GDM1 (cell line): ENCODE measurements at places on chromosomes 4 and X.

DNA sequence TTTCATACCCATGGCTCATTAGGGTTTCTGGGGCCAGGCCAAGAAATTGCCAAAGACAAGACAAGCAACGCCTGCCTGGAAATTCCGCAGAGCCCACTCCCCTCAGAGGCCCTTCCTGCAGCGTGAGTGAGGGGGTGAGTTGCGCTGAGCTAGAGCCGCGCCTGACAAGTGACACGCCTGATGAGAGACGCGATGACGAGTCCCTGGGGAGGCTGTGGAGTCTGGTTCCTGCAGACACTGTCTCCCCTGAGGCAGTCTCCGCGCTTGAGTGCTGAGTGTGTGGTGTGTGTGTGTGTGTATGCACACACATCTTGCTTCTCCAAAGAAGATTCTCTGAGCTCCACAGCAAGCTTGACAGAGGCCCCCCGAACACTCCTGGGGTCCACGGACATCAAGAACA, 269.8 kb downstream of the BCOR start:
- no peak for DNase-seq

DNA sequence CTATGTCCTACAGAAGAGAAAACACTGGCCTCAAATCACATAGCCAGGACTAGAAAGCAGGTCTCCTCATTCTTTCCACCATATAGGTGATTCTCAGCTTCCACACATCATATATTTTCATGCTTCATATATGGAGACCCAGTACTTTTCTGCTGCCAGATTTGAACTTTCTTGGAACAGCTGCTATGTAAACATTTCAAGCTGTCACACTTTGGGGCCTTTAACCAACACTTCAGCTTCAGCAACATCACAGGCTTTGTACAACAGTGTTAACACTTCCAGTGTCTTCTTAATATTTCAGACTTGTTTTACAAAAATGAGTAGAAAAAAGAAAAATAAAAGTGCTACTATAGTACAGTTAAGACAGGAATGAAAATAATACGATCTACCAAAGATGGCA, 12.6 kb downstream of the SH3RF1 start:
- DNase-seq, result no peak

DNA sequence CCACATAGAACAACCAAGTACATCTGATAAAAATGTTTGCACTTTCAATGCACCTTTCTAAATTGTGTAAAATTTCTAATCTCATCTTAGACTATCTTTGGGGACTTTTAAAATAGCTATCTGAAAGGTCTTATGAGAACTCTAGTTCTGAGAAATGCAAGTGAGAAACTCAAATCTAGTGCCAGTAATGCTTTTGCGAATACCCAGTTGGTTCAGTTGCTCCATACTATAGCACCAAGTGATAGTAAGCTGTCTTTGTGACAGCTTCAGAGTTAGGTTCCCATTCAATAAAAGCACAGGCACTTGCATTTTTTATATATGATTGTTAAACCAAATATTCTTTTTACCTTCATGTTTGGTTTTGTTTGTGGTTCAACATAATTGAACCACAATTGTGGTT, 4.5 kb upstream of the ITM2A start:
- DNase-seq, result no peak

GRCh38 chr4:107708225-107708624, 11.8 kb downstream of the PAPSS1 start:
- DNase-seq, result no peak

- no peak for DNase-seq
These were observed 1.3 kb upstream of the TET2 start for GRCh38 chr4:105145156-105145902.

DNA sequence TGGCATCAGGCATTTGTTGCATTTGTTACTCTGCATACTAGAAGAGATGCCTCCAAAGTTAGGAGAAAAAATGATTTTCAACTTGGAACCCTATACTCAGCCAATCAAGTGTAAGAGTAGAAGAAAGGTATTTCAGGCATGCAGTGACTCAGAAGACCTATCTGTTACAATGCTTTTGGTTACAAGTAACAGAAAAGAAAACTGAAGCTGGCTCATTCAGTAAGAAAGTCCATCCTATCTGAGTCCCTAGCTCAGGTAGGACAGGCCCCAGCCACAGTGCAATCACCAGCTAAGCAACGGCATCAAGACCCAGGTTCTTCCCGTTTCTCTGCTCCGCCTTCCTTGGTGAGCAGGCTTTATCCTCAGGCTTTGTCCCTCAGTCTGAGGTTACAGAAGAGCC, 23.3 kb downstream of the MECP2 start:
- no peak for DNase-seq

GRCh38 chrX:106177106-106177981, 9.2 kb downstream of the PWWP3B start:
- no peak for DNase-seq

- DNase-seq, result no peak
These were observed 260.8 kb upstream of the VCX start for GRCh38 chrX:7582191-7582590.

DNA sequence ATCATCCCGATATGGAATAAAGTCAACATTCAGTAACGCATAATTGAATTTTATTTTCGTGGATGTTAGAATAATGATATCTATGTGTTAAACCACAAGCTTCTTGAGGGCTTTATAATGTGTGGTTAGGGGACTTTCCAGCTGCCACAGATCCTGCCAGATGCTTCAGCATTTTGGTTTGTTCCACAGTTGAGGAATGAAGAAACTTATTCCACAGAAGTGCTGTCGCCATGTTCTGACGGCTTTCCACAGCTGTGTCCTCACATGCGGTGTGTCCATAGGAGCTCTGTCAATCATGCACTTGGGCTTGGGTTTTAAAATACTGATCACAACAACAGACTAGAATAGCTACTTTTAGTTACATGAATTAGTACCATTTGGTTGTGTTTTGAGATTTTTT, 411.9 kb downstream of the TRIML1 start:
- no peak for DNase-seq

GRCh38 chrX:43876680-43877079, 5.6 kb downstream of the MAOB start:
- DNase-seq, result no peak

DNA sequence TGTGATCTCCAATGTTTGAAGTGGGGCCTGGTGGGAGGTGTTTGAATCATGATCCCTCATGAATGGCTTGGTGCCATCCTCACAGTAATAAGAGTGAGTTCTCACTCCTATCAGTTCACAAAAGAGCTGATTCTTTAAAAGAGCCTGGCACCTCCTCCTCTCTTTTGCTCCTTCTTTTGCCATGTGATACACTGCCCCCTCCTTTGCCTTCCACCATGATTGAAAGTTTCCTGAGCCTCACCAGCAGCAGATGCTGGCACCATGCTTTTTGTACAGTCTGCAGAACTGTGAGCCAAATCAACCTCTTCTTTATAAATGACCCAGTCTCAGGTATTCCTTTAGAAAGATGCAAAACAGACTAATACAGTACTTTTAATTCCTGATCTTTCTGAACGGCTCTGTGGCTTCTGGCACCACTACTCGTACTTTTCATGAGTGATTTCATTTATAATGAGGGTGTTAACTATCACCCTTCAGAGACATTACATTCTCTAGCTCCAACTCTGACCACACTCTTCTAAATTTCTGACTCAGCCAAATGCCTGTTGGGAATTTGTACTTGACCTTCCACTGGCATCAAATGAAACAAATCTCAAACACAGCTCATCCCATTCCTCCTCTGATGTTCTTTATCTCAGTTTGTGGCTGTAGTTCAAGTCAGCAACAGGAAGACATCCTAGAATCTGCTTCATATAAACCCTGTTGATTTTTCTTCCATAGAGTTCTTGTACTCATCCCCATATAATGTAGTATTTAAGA, 4.2 kb downstream of the UFSP2 start:
- no peak for DNase-seq

GRCh38 chr4:15702941-15703403, at the start of gene BST1:
BST1 (plus strand) TSS chr4:15703065; CDS start chr4:15703145, 80 bp downstream.
- DNase-seq, result no peak

DNA sequence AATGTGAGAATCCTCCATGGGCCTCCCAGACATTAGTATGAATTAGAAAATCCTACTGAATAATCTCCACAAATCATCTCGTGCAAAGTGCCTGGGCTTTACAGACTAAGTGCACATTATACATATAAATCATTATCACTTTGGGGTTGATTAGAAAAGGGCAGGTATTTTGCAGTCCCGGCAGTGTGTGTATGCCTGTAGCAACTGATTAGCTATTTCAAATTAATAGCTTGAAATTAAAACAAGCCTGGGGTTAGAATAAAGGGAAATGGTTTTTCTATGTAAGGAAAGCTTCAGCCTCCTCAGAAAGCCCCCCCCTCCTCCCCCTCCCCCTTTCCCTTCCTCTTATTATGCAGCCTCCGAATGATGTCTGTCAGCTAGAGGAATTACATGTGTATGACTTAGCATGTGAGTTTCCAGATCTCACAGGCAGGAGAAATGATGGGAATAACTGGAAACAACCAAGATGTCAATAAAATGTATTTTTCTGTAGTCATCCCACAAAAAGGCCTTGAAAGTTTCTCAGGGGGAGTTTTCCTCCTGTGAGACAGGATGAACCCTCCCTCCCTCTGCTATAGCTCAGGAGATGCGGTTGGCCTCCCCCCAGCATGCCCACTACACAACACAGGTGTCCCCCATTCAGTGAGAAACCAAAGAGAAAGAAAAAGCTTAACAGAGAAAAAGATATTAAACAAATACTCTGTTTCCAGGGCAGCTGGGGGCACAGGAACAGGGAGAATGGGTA, 41.2 kb upstream of the RASGEF1B start:
- no peak for DNase-seq

DNA sequence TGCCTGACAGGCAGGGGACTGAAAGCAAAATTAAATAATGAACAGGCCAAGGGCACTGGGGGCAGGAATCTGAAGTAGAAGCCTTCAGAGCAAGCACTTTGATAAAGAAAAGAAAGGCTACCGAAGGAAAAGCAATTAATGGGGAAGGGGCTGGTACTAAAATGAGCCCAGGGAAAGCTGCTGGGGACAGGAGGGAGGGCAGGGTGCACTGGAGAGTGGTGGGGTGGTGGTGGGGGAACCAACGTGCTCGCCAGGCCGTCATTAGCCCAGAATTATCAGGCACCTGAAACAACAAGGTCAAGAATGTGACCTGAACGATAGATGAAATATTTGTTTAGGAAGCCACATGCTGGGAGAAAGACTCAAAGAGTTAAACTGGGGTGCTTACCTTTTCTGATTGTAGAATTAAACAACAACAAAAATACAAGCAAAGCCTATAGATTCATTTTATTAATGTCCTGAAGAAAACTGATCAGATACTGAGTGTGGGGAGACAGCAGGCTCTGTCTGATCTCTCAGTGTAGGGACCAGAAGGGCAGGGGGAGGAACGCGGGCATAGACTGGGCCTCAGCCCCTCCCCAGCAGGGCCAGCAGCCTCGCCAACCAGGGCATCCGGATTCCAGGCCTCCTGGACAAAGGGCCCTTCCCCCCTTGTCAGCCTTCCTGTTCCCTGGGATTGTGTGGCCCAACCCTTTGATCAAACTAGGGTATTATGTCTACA, 239.7 kb upstream of the KLF3 start:
- no peak for DNase-seq

GRCh38 chr4:90093526-90093925, 33.7 kb upstream of the CCSER1 start:
- no peak for DNase-seq

DNA sequence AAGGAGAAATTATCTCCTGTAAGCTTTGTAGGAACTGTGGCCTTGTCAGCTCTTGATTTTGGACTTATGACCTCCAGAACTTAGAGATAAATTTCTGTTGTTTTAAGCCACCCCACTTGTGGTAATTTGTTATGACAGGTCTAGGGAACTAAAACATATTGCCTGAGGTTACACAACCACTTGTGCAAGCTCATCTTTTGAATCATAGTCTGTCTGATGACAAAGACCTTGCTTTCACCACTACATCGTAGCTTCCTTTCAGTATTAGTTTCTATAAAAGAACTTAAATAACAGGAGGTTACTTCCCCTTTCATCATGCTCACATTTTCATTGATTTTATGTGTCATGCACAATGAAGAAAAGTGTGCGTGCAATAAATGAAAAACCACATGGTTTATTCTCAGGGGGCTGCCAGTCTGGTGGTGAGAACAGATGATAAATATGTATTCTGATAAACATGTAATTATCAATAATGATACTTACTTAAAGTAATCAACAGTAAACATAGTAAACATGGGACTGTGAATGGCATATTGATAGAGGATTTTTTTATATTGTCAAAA, 690.0 kb upstream of the HS3ST1 start:
- no peak for DNase-seq

DNA sequence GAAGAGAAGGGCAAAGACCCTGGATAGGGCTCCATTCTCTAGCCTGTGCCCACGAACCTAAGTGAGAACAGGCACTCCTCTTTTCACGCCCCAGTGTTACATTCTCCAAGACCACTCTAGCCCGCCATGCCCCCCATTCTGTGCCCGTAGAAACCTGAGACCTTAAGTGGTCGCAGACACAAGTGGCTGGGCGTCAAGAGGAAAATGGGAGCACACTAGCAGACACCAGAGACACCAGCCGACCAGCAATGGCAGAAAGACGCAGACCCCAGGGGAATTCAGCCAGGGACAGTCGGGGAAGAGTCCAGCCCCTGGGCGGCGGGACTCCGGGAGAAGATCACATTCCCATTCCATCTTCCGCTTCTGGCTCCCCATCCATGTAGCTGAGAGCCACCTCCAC, 2027.9 kb downstream of the PCDH7 start:
- DNase-seq, result no peak

DNA sequence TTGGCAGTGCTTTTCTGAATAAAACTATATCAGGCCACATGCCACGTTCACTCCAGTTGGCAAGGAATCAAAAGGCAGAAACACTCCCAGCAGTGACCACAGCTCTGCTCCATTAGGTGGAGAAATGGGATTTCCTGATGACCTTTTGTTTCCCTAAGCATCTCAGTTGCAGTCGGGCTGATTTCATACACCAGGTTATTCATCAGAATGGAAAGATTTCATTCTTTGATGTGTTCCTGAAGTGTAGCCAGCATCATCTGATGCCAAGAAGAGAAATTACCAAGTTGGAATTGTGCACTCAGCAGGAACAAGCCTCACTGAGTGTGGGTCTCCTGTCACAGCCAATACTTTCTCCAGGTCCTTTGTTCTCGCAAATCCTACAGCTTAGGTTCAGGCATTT, 193.7 kb downstream of the SPATA18 start:
- no peak for DNase-seq

- no peak for DNase-seq
These were observed 50.3 kb downstream of the FTHL17 start for GRCh38 chrX:31021537-31021936.

GRCh38 chr4:33890841-33891240, 2353.5 kb downstream of the ARAP2 start:
- DNase-seq, result no peak

GRCh38 chr4:54395013-54395527, 166.0 kb downstream of the PDGFRA start:
- DNase-seq, result no peak

- no peak for DNase-seq
These were observed 12.5 kb downstream of the SYTL5 start for GRCh38 chrX:38018766-38019425.

DNA sequence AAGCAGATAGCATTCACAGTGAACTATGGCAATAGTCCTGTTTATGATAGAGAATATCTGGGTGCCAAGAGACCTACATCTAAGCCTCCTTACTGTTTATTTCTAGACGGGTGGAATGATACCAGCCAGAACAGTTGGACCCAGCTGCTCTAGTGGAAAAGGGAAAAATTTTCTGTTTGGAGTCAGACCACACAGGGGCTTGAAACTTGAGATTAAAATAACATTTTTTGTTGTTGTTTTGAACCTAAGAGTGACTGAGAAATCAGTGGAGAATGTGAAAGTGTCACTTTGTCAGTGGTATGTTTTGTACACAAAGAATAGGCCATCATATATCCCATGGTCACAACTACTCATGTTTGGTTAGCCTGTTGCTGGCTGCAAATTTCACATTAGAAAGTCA, 105.7 kb downstream of the AGTR2 start:
- DNase-seq, result no peak
